ENCODE measurements at places on chromosomes 6 and 20. TPM values are rescaled to one million over a fixed set of nuclear protein-coding genes. Genes with fewer than 3 reads are reported as not detected.

C6orf141 gene
- total RNA-seq: 3.9 TPM

GRCh38 chr20:34305333-34306230 is 2.4 kb upstream of the AHCY start:
- DNase-seq: no peak

DNA sequence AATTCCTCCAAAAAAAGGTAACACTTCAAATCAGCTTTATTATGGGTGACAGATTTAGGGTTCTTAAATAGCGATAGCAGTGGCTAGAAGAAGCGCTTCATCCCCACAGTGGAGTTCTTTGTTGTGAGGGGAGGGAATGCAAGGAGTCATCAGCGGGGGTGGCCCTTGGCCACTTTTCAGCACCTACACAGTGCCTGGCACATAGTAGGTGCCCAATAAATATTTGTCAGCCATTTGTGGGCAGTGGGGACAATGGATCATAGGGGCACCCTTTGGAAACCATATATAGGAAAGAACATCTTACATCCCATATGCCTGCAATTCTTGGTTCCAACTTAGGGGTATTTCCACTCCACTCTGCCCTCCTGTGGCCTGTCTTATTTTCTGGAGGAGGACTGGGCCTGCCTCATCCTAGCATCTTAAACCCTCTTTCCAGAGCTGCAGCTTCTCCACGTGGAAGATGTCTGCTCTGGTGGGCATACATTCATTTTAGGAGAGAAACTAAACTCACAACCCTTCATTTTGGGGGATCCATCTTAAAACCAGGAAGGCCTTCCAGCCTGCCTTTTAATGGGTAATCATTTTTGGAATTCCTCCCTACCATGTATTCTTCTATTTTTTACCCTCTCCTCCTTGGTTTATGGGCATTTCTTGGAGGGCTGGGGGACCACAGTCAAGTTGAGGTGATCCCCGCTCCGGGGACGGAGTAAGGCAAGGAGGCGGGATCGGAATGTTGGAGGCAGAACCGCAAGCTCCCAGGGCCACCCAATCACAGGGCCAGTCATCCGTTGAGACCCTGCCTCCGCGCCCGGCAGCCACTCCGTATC is 2.6 kb upstream of the GPSM3 start:
- no peak for DNase-seq

DNA sequence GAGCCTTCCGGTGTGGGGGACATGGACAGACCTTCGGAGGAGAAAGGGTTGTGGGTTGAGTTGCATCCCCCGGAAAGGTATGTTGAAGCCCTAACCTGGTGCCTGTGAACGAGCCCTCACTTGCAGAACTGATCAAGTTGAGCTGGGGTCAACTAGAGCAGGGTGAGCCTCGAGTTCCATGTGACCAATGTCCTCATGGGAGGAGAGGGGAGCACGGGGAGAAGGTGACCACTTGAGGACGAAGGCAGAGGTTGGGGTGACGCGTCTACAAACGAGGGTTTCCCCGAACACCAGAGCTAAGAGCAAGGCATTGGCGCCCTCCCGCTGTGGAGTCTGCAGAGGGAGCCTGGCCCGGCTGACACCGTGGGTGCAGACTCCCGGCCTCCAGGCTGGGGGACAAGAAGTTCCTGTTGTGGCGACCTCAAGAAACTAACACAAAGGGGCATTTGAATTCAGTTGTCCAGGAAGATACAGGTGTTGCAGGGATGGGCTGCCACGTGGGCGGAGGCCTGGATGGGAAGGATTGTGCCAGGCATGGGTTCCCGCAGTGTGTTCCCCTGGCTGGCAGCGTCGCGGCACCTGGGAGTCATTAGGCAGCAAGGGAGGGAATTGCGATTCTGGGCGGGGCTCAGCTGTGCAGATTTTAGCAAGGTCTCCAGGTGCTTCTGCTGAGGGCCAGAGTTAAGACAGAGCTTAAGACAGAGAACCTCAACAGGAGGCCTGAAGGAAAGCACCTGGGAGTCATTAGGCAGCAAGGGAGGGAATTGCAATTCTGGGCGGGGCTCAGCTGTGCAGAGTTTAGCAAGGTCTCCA is 20.4 kb upstream of the UNC93A start:
- DNase-seq: no peak

DNA sequence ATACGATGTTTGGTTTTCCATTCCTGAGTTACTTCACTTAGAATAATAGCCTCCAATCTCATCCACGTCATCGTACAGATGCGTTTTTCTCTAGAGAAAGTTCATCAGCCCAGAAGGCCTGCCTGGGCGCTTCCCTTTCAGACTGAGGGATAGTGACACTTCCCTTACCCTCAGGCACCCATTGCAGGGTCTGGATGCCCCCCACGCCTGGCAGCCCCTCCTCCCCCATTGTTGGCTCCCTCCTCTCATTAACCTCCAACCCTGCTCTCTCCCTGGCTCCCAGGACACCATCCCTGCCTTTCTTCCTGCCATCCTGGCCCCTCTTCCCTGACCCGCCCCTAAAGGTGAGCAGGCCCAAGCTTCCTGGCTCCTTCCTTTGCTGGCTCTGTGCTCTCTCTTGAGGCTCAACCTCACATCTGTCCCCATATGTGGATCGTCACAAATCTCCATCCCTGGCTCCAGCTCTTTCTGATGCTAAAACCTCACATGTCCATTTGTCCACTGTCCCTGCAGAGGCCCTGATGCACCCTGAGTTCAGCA is 145.2 kb downstream of the SYCP2 start:
- no peak for DNase-seq

DNA sequence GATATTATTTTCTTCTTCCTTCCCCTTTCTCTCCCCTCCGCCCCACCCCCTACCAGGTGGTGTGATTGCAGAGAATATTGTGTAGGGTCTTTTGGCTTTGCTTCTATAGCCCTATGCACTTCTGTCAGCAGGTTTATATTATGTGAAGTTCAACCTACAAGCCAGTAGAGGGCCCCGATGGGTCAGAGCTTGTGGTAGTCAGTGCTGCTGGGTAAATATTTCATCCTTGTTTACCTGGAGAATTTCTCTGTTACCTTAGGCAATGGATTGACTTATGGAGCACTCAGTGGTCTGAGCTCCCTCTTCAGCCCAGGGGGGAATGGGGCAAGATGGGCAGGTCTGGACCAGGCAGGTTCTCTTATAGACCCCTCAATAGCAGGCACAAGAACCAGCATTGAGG is 720.9 kb downstream of the GRIK2 start:
- DNase-seq: no peak

DNA sequence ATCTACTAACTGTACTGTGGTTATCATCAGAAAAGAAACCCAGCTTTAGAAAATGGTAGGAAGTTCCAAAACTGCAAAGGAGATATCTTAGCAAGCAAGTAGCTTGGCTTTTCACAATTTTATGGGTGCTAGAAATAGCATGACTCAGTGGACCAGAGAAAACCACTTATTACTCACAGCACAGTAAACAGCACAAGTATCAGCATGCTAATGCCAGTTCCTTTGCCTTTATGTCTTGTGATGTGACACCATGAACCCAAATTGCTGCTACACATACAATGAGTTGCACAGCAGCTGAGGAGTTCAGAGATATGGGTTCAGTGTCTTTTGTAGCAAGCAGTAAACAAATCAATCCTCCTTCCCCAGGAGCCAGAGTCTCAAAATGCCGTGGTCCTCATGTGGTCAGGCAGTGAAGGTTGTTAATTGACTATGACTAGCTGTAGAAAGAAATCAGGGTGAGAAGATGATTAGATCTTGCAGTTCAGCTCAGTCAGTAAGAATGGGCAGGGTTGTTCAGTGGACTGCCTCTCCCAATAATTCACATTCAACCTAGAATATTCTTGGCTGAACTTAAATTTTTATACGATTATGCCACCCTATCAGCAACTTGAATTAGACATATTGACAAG is 73.3 kb downstream of the OPRM1 start:
- no peak for DNase-seq

GRCh38 chr20:24694727-24695528 is 225.5 kb downstream of the SYNDIG1 start:
- DNase-seq: no peak

DNA sequence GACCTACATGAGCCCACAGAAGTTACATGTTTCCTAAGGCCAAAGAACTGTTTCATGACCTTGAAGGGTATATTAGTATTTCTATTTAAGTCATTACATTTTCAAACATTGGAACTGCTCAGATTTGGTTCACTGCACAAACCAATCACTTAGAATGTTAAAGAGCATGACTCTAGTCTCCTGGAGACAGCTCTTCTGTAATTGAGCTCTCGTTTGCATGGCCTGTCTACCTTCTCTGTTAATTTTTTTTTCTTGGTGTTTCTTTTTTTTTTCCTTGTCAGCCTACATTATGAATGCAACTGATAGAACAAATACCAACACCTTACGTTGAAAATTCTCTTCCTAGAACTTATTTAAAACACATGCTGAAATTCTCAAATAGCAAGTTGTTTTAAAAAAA is 860.2 kb upstream of the MAP3K7 start:
- DNase-seq: no peak

DNA sequence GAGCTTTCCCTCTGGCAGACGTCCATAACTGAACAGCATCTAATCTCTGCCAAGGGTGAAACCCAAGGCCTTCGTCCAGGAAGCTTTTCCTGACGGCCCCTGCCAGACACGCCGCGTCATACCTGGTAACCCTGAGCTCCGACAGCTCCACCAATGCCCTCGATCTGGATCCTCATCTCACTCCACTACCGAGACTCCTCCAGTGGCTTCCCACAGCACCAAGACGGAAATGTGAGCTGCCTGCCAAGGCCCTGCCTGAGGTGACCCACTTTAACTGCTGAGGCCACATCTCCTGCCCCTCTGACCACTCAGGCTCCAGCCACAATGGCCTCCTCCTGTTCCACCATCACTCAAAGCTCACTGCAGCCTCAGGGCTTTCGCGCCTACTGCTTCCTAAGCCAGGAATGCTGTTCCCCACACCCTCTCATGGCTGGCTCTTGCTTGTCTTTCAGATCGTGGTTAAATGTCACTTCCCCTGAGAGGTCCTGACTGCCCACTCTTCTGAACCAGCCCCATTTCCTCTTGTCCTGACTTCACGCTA is 143.2 kb downstream of the PREX1 start:
- DNase-seq: no peak

All from tibial nerve (tissue), 4 donors.